GM13976 (cell line): ENCODE measurements at places on chromosomes 3 and 15.

DNA sequence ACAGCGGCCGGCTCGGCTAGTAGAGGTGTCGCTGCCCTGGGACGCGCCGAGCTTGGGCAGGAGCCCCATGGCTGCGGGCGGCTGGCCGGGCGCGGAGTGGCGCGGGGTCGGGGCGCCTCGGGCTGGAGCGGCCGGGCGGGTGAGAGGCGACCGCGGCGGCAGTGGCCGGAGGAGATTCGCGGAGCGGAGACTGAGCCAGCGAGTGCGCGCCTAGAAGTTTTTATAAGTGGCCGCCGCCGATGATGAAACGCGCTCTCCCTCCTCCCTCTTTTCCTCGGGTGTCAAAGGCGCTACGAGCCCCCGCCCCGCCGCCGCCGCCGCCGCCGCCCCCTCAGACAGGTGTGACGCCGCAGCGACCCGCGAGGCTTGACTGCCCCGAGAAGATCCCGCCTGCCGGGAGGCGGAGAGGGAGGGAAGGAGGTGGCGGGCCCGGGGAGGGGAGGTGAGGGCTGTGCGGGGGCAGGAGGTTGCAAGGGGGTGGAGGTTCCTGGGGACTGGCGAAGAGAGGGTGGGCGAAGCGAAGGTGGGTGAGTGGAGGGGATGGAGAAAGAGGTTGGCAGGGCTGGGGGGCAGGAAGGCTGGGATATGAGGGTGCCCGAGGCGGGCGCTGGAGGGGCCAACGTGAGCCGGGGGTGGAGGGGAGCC, at the start of gene SLCO2A1:
Gene SLCO2A1, minus strand, starts transcription at position 192 of the 645 bp plus-strand sequence. Its CDS starts 123 bp downstream, at position 69.
- DNase-seq: peak; percentile 46

DNA sequence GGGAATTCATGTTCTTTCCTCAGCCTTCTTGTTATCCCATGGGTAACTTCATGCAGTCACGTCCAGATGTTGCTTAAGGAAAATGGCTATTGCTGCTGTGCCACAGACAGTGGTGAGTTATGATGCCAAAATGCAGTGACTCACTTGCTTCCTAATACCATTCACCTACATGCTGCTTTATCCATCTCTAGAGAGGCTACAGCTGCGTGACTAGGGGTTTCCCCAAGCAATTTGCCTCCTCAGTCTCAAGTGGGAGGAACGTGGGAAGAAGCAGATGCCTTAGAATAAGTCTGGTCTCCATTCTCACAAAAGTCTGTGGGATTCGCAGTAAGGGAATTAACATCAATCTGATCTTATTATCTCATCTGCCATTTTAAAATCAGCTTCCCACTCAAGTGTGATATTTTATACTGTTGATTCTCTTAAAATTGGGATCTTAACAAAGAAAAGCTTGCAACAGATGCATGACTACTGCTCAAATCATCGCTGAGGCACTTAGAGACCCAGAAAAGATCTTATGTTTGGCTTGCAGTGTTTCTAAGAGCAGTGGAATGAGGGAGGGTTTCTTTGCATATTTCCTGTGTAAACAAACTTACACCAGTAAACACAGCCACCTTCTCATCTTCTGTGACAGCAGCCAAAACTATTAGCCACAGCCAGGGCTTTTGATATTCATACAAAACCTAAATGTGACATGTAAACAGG, 62.0 kb upstream of the ACP3 start:
- no peak for DNase-seq

- DNase-seq: no peak
Observed at GRCh38 chr15:39553947-39554693, 26.8 kb upstream of the THBS1 start.

DNA sequence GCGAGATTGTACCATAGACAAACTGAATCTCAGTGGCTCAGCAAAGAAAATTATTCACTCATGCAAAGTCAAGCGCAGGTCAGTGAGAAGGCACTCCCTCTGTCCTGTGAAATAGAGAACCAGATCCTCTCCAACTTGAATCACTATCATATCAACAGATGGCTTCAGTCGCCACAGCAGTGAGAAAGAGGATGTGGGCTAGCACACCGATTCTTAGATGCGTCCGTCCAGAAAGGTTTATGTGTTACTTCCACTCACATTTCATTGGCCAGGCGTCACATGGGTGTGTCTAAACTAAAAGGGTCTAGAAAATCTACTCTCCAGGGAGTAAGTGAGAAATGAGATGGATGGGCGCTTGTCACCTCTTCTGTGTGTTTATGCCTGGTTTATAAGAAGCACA, 141.6 kb upstream of the KBTBD8 start:
- DNase-seq: no peak

DNA sequence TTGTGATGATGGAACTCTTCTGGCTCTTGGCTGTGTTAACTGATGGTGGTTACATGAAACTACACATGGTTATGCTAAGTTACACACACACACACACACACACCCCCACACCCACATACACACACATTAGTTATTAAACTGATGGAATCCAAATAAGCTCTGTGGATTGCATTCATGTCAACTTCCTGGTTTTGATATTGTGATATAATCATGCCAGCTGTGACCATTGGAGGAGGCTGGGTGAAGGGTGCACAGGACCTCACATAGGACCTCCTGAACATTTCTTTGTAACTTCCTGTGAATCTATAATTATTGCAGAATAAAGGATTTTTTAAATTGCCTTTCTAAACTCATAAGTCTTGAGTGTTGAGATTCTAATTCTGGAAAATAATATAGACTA, 58.9 kb upstream of the LIMD1 start:
- no peak for DNase-seq

GRCh38 chr3:53195602-53196574, 34.9 kb downstream of the PRKCD start:
- peak; percentile 87 for DNase-seq
